HT1080 (cell line): ENCODE measurements at places on chromosomes 2 and 18. TPM values are rescaled to one million over a fixed set of nuclear protein-coding genes. Genes with fewer than 3 reads are reported as not detected.
A peak's percentile ranks its signal among the peaks of the same experiment; 100 is the strongest.

The HOXD1 gene
- total RNA-seq, result not detected in 2 replicates

- DNase-seq, result peak; percentile 92
These were observed 158.9 kb downstream of the NEB start for GRCh38 chr2:151575338-151575737.

DNA sequence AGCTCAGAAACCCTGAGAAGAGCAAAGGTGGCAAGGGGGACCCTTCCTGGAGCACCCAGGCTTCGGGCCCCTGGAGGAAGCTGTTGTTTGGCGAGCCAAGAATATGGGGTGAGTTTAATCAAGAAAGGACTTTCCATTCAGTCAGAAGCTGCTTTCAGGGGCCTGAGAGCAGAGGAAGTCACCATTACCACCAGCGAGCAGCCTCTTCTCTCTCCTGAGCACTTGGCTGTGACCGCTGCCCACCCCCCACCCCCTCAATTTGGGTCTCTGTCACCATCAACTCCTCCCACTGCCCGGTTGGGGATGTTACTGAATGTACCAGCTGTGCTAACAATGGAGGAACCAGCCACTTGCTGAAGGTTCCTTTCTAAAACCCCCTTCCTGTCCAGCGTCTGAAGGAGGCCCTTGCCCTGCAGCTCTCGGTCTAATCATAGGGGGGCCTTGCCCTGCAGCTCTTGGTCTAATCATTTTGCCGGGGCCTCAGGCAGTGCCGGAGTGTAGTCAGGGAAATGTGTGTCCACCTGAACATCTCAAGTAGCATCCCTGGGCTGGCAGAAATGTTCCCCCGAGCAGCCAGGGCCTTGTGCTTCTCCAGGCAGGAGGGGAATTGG, 943 bp downstream of the INPP5D start:
- DNase-seq, result no peak

DNA sequence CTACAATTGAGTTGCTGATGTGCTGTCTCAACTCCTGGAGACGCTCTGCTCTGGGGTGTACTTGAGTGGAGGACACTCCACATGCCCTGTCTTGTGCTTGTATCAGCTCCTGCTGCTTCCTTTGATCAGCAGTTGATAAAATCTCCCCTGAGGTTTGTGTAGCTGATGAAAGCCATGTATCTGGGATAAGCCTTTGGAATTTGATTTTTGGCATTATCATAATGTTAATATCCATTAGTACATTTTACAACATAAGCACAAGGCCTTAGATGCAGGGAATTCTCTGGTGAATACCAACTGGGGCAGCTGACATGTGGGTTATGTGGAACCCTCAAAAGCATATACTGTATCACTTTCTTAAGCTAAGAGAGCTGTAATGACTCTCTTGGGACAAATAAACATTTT, 222.7 kb upstream of the ITGA4 start:
- no peak for DNase-seq

GRCh38 chr2:141697035-141697434, 433.8 kb downstream of the LRP1B start:
- DNase-seq, result no peak

GRCh38 chr2:25341011-25341727, 556 bp downstream of the DNMT3A start:
- no peak for DNase-seq

DNA sequence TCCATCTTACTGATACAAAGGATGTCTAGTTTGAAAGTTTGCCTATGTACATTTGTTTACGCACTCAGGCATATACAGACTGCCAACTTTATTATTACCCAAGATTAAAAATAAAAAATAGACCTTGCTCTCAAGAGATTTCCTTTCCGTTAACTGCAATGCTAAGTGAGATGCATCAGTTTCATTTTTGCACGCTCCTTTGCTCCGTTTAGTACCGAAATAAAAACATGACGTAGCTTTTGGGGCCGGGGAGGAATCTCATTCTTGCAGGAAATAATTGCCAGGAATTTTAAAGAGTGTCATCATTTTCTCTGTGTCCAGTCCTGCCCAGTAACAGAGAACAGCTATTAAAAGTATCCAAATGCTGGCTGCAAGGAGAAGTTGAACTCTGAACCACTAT, 169.5 kb downstream of the SLC8A1 start:
- no peak for DNase-seq
